ENCODE measurements at places on chromosomes 3 and 15.

DNA sequence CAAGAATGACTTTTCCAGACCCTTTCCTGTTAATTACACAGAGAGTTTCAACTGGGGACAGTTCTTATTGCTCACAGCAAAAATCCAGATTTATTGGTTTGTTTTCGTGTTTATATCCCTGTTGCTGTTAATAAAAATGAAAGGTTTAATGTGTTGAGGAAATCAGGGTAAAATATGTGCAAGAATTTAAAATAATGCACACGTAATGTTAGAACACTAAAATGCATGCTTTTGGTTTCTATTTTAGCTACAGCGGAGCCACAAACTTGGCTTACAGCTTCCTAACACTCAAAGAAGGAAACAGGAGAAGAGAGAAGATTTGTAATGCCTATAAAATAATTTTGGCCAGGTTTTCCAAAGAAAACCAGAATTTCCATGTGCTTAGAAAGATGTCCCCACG lies 62.7 kb downstream of the CASR start:
- DNase-seq, result no peak

- no peak for DNase-seq
Observed at GRCh38 chr15:58506064-58506490, 74.3 kb downstream of the LIPC start.

DNA sequence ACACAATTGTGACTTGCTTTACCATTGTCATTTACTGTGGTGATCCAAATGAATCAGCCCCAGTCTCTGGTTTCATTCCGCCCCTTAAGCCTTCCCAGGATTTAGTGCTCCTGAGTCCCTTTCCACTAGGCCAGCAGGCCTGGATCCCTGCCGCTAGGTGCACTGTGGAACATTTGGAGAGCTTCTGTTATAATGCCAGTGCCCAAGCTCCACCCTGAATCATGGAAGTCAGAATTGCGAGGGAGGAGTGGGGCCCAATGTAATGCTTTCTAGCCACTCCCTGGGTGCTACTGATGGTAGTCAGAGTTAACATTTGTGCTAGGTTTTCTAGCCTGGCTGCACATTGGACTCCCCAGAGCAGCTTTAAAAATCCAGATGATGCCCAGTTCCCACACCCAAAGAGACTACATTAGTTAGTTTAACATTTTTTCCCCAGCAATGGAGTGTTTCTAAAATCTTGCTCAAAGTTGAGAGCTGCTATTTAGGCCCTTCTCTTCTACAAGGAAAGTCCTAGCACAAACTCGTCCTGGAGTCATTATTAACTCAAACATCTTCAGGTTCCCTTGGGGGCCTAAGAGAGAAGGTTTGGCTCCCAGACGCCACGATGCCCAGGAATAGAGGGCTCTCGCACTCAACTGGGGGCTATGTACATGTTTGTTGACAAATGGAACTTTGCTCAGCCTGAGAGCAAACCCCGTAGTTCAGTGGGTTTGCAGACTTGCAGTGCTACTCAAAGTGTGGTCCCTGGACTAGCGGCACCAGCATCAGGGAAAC lies 366.7 kb upstream of the PROK2 start:
- no peak for DNase-seq

- no peak for DNase-seq
Observed at GRCh38 chr3:82927309-82928253, 1166.1 kb upstream of the GBE1 start.

Measured in RCC 7860 (cell line).